ENCODE measurements at places on chromosomes 5 and 9.

- no peak for DNase-seq
These were observed 79.4 kb downstream of the SLC1A3 start for GRCh38 chr5:36685631-36686288.

GRCh38 chr5:98905857-98906688 lies 22.7 kb downstream of the CHD1 start:
- peak; percentile 53 for DNase-seq

DNA sequence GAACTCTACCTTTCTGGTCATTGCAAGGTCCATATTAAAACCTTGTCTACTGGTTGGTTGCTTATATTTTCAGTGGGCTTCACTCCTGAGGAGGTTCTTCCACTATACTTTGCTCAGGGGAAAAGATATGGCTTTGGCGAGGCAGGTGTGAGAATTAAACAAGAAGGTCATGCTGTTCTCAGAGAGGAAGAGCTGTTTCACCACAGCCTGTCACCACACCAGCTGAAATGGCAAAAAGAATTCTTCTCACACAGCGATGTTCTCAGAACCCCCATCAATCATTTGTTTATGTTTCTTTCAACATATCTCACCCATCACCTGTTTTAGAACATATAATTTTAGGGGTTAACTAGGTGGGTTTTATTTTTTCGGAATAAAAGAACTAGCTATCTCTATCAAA lies 38.6 kb downstream of the CAPSL start:
- DNase-seq = no peak

DNA sequence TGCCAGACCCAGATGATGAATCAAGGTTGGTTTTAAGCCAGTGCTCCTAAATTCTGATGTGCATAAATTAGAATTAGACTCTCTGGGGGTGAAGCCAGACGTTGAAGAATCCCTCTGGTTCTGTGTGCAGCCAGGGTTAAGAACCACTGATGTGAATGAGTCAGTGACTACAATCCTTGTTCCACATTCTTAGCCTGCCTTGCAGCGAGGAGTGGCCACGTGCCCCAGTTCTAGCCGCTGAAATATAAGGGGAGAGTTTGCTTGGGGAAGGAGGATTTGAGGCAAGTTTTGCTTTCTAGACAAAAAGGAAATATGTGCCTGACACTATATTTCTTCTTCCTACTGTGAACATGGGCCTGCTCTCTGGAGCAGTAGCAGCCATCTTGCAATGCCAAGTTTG lies 34.2 kb upstream of the MSH3 start:
- DNase-seq = no peak
